SK-N-SH treated with all-trans-retinoic acid at 6 μM for 48 hours (cell line): ENCODE measurements at places on chromosomes 4 and X.

GRCh38 chrX:69670001-69670555 lies 54.2 kb downstream of the EDA start:
- ATAC-seq: no peak

DNA sequence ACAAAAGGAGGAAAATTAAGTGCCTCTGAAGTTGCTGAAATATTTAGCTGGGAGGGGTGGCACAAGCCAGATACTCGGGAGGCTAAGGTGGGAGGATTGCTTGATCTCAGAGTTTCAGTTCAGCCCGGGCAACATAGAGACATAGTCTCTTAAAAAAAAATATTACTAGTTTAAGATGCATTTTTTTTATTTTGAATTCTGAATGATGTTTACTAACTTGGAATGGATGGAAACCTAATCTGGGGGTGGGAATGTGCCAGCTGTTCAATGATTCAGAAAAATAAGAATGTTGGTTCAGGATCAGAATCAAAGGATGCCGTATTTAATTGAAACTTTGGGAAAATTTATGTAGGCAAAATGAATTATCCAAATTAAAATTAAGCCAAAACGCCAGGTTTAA lies 167.2 kb upstream of the ANK2 start:
- no peak for ATAC-seq

GRCh38 chr4:173747537-173748257 lies 217.7 kb upstream of the HAND2 start:
- ATAC-seq: no peak

DNA sequence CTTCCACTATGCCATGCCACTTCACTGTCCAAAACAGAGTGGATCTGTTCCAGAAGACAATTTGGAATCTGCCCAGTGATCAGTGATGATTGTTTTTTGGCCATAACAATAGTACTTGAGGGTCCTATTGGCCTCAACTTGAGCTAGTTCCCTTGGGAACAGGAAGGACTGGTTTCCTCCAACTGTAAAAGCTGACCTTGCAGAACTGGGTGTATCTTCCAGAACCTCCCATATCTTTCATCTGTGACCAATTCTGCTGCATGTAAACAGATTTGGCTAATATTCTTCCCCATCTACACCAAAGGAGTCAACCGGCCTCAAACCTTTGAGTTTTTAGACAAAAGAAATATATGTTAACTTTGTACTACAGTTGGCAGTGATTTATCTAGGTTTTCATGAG lies 165.1 kb upstream of the TRPC5 start:
- ATAC-seq: no peak

DNA sequence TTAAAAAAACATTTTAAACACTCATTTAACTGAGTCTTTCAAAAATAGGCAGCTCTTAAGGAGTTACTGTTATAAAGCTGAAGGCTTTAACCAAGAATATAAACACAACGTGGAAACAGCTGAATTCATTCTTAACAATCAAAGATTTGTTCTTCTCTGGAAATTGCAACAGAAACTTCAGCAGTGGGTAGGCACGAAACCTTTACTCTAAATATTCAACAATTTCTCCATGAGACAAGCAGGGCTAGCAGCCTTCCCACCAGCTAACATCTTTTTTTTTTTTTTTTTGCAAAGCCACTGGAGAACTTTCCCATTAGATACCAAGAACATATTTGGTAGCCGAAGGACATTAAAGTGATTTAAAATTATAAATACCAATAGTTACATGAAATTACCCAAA lies 78.2 kb upstream of the PRSS48 start:
- no peak for ATAC-seq

- no peak for ATAC-seq
Observed at GRCh38 chrX:145213504-145213903, 33.8 kb upstream of the SPANXN1 start.

- ATAC-seq: peak; percentile 99
Observed at GRCh38 chrX:137051978-137052642, 18.3 kb upstream of the GPR101 start.

DNA sequence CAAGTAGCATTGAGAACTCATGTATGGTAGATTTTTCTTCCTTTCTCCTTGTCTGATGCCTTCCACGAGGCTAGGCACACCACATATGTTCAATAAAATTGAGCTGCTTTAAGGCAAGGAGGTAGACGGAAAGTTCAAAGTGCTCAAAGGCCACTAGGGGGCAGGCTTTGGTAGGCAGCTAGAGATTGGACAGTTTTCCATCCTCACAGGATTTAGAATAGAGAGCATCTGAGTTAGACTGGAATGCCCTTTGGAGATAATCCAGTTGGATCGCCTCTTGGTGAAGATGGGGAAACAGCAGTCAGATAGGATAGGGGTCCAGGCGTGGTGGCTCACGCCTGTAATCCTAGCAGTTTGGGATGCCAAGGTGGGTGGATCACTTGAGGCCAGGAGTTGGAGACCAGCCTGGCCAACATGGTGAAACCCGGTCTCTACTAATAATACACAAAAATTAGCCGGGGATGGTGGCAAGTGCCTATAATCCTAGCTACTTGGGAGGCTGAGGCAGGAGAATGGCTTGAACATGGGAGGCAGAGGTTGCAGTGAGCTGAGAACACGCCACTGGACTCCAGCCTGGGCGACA lies 30.4 kb downstream of the ELF4 start:
- ATAC-seq: peak; percentile 91

- peak; percentile 33; the same call in 1 of the 3 replicates for ATAC-seq
Observed at GRCh38 chrX:69139516-69139915, 25.7 kb downstream of the PJA1 start.

GRCh38 chr4:130054908-130055307 lies 959.0 kb downstream of the C4orf33 start:
- ATAC-seq: no peak

GRCh38 chrX:94600077-94600476 lies 926.1 kb downstream of the FAM133A start:
- no peak for ATAC-seq

GRCh38 chr4:139956507-139957017 lies 197.4 kb downstream of the MAML3 start:
- peak; percentile 83 for ATAC-seq

DNA sequence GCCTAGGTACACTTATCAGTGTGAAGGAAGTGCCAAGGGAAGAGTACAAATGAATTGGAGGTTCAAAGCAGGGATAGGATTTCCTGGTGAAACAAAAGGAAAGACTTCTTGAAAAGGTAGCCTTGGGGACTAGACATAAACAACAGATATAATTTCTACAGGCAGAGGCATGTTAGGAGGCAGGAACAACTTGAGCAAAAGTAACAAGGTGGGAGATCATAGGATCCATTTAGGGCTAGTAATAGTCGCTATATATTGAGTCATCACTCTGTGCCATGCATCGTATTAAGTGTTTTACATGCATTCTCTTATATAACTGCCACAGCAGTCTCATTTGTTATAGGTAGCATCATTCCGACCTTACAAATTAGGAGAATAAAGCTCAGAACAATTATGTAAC lies 98.3 kb upstream of the EOLA2 start:
- ATAC-seq: peak; percentile 19; the same call in 2 of the 3 replicates

GRCh38 chr4:67134616-67135015 lies 410.7 kb downstream of the CENPC start:
- no peak for ATAC-seq

GRCh38 chr4:77651820-77652219 lies 46.2 kb downstream of the CXCL13 start:
- ATAC-seq: no peak

- peak; percentile 95 for ATAC-seq
Observed at GRCh38 chrX:24117258-24117657, 32.3 kb upstream of the ZFX start.

DNA sequence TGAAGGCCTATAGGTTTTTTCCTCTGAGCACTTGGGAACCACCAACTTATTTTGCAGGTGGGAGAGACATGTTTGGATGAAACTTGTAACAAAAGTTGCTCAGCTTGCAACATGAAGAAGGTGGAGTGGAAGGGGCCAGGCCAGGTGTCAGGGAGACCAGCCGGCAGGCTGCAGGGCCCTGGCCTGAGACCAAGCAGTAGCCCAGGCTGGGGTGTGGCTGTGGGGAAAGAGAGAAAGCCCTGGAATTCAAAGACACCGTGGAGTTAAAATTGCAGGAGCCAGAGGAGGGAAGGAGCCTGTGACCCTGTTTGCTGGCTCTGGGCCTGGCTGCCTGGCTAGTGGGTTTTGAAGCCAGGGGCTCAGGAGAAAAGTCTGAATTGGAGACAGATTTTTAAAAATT lies 43.4 kb downstream of the EFNB1 start:
- no peak for ATAC-seq

DNA sequence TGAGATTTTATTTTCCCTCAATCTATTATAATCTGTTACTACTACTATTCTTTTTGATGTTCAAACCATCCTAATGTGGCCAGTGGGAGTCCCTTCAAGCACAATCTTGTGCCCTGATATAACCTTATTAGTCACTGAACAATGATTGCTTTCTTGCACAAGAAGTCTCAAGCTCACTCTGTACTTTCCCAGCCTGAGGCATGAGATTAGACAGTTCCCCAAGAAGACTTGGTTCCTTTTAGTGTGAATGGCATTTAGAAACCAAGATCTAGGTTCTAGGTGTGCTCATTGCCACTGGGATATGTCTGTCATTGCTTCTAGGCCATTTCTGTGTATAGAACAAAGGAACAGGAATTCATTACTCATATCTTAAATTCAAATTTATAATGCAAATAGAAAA lies 28.0 kb upstream of the RBM41 start:
- no peak for ATAC-seq

GRCh38 chrX:3585719-3586118 lies 127.7 kb downstream of the PRKX start:
- no peak for ATAC-seq

DNA sequence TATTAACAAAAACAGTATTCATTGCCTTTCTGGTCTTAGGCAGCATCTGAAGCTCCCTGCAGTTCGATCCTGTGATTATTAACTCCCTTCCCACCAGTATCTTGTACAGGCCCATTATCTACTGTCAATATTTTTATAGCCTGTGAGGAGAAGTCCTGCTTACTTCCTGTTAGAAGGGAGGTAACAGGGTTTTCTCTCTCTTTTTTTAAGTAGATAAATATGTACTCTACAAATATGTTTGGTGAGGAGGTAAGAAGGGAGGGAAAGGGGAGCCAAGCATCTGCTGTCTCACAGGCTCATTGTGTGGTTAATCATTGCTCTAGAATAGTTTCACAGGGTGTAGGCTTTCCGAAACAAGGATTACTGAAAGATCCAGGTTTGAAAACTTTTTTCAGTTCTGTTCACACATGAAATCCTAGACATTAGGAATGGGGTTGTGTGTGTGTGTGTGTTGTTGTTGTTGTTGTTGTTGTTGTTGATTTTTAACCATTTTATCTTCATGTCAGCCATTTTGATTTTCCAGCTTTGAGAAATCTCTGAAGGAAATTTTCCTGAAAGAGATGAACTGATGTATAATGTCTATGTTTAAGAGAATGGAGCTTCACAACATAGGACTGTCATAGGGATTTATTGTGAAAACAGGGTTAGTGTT lies 14.2 kb downstream of the ATOH1 start:
- ATAC-seq: no peak

DNA sequence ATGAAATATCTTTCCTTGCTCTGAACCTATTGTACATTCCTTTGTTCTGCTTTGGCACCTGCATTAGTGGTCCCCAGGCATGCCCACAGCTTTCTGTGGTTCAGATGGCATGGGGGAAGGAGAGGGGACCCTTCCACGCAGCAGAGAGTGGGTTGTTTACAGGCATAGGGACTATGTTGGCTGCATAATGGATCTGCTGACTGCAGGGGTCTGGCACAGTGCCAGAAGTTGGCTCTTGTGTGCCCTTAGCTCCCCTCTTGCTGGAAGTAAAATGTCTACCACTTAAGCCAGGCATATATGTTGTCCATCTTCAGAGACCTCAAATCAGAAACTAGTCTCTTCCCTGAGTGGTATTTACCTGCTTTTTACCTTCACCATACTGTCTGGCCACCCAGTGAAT lies 651.9 kb upstream of the PCDH7 start:
- no peak for ATAC-seq

GRCh38 chrX:28347476-28347875 lies 239.8 kb upstream of the IL1RAPL1 start:
- no peak for ATAC-seq

GRCh38 chr4:27775156-27775555 lies 914.5 kb downstream of the STIM2 start:
- ATAC-seq: no peak

DNA sequence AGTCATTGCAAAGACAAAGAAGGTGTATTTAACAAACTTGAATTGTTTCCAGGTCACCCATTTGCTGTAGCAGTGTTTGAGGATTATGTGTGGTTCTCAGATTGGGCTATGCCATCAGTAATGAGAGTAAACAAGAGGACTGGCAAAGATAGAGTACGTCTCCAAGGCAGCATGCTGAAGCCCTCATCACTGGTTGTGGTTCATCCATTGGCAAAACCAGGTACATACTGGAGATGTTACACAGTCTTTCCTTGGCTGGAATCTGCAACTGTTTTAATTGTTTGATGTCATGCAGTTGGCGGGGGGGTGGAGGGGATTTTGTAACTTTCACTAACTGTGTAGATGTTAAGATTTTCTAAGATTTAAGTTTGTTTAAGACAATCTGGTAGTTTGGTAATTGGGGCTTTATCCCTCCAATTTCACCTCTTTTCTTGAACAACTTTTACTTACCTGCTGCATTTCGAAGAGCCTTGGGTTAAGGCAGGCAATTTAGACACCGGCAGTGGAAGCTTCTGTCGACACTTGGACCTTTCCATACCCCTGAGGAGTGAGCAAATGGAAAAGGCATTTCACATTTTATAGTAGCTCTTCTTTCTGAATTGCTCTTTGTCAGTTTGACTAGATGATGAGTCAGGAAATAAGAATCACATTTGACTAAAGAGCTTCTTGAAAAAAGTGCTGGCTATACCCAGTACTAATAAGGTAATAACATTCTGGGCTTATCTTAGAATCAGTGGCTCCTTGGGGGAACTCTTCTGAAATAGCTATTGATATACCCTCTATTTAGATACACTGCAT lies 67.4 kb downstream of the EGF start:
- peak; percentile 84 for ATAC-seq

DNA sequence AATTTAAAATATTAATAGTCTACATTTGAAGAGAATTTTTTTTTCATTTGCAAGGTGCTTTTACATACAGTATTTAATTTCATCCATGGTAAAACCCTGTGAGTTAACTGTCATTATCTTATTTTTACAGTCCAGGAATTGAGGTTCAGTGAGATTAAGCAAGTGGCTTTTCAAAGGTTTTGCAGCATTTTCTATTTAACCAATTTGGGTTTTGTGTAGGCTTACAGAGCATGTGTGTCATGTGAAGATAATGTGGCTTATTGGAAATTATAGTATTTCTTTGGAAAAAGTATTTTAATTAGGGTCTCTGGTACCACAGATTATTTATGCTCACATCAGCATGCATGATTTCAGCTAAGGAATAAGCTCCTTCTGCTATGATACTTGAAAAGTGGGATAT lies 4.5 kb downstream of the XK start:
- ATAC-seq: no peak
